Heart left ventricle (tissue), 16 donors: ENCODE measurements at places on chromosomes 16 and 17. TPM values are rescaled to one million over a fixed set of nuclear protein-coding genes. Genes with fewer than 3 reads are reported as not detected.

- DNase-seq = no peak
These were observed 197.9 kb upstream of the CDH11 start for GRCh38 chr16:65319621-65320231.

DNA sequence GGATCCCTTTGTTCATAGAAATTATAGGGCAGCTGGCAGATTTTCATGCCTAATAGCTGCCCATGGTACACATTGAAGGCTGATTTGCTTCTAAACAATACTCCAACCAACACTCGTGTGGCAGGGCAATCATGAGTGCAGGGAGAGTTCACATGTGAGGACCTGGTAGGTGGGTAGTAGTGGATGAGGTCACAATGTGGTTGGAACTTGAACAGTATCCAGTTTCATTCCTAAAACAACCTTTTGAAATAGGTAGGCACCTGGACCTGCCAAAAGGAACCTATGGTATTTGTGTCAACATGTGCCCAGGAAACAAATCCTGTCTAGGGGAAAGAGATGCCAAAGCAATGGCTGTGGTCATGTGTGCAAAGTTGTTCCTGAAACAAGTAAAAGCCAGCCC, 32.8 kb downstream of the CCL4 start:
- no peak for DNase-seq

- DNase-seq = peak; percentile 67
These were observed 55.1 kb downstream of the SRCIN1 start for GRCh38 chr17:38550661-38551060.

- no peak for DNase-seq
These were observed 2.3 kb upstream of the UBALD2 start for GRCh38 chr17:76262732-76263344.

DNA sequence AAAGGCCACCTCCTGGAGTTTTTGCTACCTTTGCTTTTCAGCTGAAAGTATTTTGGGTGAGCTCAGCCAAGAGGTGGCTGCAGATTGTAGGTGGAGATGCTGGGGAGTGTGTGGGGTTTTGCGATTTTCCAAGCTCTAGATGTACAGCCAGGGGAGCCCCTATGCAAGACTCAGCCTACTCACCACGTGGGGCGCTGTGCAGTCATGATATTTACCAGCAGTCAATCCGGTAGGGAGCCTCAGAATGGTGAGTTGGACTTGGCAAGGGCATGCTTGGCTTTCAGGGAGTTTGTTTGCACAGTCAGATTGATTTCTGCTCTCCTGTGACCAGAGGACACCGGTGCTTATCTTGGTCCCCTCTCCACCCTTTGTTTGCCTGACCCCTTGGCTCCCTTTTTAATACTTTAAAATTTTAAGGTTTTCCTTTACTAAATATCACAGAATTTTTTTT, 175.3 kb downstream of the UTP18 start:
- no peak for DNase-seq

DNA sequence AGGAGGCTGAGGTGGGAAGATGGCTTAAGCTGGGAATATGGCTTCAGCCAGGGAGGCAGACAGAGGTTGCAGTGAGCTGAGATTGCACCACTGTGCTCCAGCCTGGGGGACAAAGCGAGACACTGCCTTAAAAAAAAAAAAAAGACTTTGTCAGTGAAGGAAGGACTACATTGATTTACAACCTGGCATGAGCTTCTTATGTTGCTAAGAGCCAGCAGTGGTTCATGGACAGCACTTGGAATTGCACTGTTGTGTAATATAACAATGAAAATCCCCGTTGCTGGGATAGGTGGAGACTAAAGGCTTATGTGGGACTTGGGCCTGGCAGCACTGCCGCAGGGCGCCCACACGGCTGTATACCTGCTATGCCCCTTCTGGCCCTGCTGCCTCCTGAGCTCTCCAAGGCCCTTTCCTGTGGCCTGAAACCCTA, 14.1 kb upstream of the SLC16A5 start:
- no peak for DNase-seq

GRCh38 chr17:67225316-67225715, 19.7 kb downstream of the HELZ start:
- DNase-seq = no peak

GRCh38 chr17:80882323-80882722, 109.3 kb upstream of the CHMP6 start:
- DNase-seq = peak; percentile 60

GRCh38 chr16:8885674-8886592, 3.8 kb downstream of the LITAFD start:
- no peak for DNase-seq

GRCh38 chr17:4003501-4004421, 39.5 kb upstream of the ATP2A3 start:
- DNase-seq = no peak

DNA sequence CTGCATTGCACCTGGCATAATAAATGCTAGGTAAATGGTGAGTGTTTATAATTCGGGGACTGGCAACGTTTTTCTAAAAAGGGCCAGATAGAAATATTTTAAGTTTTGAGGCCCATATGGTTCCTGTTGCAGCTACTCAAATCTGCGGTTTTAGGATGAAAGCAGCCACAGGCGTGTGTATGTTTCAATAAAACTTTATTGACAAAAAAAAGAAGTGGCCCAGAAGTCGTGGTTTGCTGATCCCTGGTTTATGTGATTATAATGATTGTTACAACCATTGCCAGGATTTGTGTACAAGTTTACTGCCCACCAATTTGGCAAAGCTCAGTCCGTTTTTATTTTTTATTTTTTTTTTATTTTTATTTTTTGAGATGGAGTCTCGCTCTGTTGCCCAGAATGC, 536.1 kb downstream of the XYLT1 start:
- DNase-seq = no peak

GRCh38 chr17:64331931-64332493, 58.6 kb downstream of the PECAM1 start:
- DNase-seq = peak; percentile 86

GRCh38 chr17:79730437-79730768, 340 bp upstream of the ENPP7 start:
- DNase-seq = no peak

DNA sequence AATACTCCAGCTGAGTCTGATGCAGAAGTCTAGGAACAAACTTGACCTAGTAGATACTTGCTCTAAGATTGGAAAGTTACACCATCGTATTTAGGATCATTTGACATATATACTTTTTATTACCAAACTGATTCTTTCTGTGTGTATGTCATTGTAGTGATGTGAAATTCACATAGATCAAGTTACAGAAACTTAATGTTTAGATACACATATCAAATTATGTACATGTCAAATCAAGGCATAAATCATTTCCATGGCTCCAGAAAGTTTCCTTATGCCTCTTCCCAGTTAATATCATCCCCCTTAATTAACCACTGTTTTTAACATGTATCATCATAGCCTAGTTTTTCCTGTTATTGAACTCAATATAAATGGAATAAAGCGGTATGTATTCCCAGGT, 292.0 kb upstream of the CDH11 start:
- no peak for DNase-seq

- DNase-seq = peak; percentile 54
These were observed 1.0 kb upstream of the TTYH2 start for GRCh38 chr17:74212209-74212912.

DNA sequence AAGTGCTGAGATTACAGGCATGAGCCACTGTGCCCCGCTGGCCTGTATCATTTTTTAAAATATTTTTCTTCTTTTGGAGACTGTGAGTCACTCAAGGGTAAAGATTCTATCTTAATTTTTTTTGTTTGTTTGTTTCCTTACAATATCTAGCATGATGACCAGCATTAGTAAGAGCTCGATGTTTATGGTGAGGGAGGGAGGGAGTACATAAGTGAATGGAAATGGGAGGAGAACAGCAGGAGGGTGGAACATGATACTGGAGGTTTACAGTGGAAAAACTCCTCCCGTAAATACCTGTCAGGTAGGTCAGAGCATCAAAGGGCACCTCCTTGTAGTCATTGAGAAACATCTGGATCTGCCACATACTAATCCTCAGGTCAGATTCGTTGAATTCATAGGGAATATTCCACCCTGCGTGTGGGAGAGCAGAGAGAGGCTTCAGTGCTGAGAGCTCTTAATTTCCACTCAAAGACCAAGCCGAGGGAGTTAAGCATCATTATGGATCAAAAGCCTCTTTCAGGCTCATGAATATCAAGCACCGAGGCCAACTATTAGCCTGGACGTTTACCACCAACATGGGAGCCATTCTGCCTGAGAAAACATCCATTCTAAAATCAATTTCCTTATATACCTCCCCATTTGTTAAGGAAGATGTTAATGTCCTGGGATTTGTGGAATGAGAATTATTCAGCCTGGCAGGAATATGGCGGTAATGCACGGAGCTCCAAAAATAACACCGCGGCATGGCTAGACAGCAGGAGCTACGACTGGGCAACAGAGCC, 51.8 kb downstream of the LYRM1 start:
- no peak for DNase-seq

DNA sequence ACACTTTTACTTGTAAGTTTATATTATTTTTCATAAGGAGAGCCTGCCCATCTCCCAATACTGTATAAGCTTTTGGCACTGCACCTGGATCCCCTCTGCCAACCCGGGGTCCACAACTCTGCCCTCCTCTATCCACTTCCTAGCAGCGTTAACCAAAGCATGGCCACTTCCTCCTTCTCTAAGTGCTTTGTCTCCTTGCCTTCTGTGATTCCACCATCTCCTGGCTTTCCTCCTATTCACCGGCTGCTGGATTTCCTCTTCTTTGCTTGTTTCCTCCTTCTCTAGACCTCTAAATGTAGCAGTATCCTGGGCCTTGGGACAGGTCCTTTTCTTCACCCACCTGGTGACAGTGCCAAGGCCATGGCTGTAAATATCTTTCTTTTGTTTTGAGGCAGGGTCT, 20.0 kb upstream of the WFIKKN2 start:
- DNase-seq = no peak

GRCh38 chr16:66651474-66651765, 45.1 kb downstream of the CMTM4 start:
- DNase-seq = no peak

DNA sequence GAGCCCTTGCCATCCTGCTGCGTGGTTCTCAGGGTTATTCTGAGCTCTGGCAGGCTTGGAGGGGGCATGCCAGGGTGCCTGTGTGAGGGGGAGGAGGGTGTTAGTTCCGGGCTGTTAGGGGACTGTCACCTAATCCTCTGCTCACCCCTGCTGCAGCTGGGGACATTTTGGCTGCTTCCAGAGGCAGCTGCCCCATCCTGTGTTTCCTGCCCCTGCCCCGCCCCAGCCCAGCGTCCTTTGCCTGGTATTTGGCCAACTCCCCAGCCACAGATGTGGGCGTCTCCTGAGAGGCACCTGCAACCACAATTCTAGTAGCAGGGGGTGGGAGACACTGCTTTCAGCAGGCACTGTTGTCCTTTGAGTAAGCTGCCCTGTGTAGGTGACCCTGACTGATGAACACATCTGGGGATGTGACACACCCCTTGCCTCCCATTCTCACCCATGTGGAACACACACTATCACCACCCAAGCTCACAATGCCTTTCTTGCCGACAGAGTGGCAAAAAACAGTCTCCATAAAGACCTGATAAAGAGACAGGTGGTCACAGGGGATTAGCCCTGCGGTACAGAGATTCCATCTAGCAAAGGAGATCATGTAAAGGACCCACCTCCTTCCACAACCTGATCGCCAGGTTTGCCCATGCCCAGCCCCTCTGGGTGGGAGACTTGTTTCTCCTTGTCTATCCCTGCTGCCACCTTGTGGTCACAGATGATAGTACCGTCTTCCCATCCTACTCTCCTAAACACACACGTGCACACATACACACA, at the start of gene CHRNE:
Gene CHRNE (minus strand): TSS at position 48 of the 768 bp plus-strand sequence. CDS start 35 bp downstream, at position 13.
- no peak for DNase-seq

Gene TM4SF5
- not detected for total RNA-seq

Gene TCAP
- total RNA-seq = 2,428 TPM

Gene KRTAP3-2
- total RNA-seq = not detected

Gene KRTAP3-1
- not detected for total RNA-seq

Gene NLRP1
- total RNA-seq = 16.7 TPM

Gene SLC4A1
- total RNA-seq = 3.3 TPM

Gene FA2H
- total RNA-seq = not detected

Gene SPATA32
- total RNA-seq = not detected

Gene HS3ST2
- total RNA-seq = 0.33 TPM

Gene TMEM220
- total RNA-seq = 4.4 TPM

Gene C17orf50
- total RNA-seq = not detected

Gene MMP25
- total RNA-seq = 3.0 TPM

Gene HOXB1
- total RNA-seq = not detected

Gene CA5A
- 0.25 TPM for total RNA-seq
